CD4-positive, alpha-beta memory T cell (primary cell): ENCODE measurements at places on chromosomes 6 and 20. TPM values are rescaled to one million over a fixed set of nuclear protein-coding genes. Genes with fewer than 3 reads are reported as not detected.

SAMD3 gene
- total RNA-seq: 24.1 TPM

FKBP1C gene
- total RNA-seq: not detected

BPIFB1 gene
- total RNA-seq: not detected

CALHM5 gene
- total RNA-seq: not detected

IRF4 gene
- 8.6 TPM for total RNA-seq
